ENCODE measurements at places on chromosomes 12 and 14.

DNA sequence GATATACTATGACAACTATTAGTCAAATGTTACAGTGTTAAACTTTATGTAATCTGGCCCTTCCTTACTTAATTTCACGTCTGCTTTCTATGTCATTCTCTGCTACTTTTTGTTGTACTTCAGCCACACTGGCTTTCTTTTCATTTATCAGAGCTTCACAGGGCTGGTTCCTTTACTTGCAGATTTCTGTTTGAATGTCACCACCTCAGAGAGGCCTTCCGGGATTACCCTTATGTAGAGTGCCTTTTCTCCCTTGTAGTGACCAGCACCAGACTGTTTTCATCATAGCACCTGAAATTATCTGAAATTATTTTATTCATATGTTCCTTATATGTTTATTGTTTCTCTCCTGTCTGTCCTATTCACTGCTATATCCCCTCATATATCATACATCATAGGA is 75.4 kb downstream of the TAOK3 start:
- DNase-seq: no peak

GRCh38 chr14:81565441-81566290 is 32.0 kb upstream of the SEL1L start:
- DNase-seq: no peak

- no peak for DNase-seq
These were observed 48.2 kb downstream of the ATF7 start for GRCh38 chr12:53577941-53578352.

- no peak for DNase-seq
These were observed 7.1 kb downstream of the SCNN1A start for GRCh38 chr12:6367969-6368892.

DNA sequence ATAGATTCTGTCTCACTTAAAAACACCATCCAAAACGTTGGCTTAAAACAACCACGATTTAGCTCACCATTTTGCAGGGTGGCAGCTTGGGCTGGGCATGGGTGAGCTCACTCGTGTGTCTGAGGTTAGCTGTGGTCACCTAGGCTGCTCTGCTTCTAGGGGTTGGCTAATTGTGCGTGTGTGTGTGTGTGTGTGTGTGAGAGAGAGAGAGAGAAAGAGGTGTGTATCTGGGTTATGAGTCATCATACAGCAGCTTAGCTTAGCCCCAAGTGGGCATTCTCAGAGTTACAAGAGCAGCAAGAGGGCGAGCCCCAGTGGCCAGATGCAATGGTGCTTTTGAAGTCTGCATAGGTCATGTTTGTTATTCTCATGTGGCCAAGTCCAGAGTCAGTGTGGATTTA is 6.0 kb downstream of the FBXW8 start:
- no peak for DNase-seq

DNA sequence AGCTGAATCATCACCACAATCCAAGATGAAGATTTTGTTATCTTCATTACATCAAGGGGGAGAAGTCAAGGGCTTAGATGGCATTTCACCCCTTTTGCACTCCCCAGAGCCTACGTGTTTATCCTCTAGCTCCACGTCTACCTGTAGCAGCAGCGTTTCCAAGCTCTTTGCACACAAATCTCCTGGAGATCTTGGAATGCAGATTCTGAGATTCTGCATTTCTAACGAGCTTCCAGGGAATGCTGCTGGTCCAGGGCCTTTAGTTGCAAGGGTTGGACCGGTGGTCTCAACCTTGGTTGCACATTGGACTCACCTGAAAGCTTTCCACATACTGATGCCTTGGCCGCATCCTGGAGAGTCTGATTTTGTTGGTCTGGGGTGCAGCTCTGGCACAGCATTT is 49.5 kb upstream of the STON2 start:
- DNase-seq: no peak

GRCh38 chr12:51118706-51119105 is 35.3 kb upstream of the CSRNP2 start:
- DNase-seq: no peak

- no peak for DNase-seq
These were observed 17.8 kb upstream of the YAF2 start for GRCh38 chr12:42255866-42256261.

- no peak for DNase-seq
These were observed 10.3 kb upstream of the SERPINA3 start for GRCh38 chr14:94601884-94602391.

DNA sequence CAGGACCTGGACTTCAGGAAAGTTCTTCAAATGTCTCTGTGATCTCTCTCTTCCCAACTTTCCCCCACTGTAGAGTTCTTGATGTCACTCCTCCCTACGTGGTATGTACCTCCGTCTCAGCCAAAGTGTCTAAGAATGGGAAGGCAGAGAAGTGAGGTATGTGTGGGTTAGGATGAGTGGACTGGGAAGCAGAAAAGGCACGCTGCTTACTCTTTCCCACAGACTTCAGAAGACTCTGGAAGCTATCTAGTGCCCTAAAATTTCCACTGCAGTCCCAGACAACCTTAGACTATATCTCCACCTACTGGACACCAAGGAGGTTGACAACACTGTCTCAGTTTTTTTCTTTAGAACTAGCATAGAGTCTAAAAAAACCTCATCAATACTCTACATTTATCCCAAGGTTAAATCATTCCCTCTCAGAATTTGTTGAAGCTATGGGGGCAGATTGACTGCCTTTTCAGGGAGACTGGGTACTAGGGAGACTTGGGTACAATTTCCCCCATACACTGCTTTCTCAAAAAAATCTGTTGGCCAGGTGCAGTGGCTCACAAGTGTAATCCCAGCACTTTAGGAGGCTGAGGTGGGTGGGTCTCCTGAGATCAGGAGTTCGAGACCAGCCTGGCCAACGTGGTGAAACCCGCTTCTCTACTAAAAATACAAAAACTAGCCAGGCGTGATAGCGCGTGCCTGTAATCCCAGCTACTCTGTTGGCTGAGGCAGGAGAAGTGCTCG is 20.6 kb upstream of the ITGA5 start:
- DNase-seq: no peak

- DNase-seq: no peak
These were observed 47.7 kb upstream of the CMKLR1 start for GRCh38 chr12:108386709-108387360.

All from mesothelial cell of epicardium (in vitro differentiated cells).